ENCODE measurements at places on chromosomes 12 and 14.

- DNase-seq = no peak
Measured at GRCh38 chr14:65333943-65334687, 78.4 kb upstream of the FUT8 start.

- DNase-seq = no peak
Measured at GRCh38 chr14:103243764-103244737, 90.0 kb upstream of the EIF5 start.

DNA sequence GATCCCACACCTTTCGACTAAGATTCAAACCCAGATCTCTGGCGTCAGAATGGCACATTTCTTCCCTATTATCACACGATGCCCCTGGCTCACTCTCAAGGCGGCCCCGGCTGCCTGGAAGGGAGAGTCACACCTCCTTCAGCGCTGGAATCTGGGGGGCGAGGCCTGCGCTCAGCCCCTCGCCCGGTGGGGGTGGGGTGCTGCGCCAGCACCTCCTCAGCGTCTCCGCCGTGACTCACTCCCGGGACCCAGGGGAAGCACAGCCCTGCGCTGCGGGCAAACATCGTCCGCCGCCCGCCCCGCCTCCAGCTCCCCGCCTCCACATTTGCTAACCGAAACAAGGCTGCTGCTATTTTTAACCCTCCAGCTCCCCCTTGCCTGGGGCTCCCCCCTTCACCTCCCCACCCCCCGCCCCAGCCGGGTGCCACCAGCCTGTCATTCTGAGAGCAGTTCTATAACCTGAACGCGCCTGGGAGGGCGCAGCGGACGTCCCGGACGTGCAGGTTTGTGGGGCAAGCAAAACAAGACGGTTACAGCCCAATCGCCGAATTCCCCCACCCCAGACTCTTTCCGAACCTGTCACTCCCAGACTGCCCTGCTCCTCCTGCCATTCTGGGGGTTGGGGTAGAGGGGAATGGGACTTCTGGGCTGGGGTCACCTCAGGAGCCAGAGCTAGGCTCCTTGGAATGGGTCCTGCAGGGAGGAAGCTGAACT is 6.7 kb downstream of the HDAC7 start:
- DNase-seq = no peak

GRCh38 chr14:88130057-88130432 is 125.1 kb downstream of the GPR65 start:
- no peak for DNase-seq

DNA sequence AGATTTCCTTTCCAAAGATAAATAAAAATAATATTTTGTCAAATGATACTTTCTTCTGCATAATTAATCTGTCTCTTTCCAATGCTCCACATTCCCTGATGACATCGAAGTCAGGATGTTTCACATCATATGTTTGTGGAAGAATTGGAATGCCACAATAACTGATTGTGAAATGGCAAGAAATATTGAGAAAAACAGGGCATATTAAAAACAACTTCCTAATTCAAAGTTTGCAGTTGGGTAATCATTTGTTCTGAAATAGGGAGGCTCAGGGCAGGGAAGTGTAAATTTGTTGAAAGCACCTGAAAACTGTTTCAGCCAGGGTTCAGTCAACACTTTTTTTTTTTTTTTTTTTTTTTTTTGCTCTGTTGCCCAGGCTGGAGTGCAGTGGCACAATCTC is 50.7 kb downstream of the BCAT1 start:
- no peak for DNase-seq

DNA sequence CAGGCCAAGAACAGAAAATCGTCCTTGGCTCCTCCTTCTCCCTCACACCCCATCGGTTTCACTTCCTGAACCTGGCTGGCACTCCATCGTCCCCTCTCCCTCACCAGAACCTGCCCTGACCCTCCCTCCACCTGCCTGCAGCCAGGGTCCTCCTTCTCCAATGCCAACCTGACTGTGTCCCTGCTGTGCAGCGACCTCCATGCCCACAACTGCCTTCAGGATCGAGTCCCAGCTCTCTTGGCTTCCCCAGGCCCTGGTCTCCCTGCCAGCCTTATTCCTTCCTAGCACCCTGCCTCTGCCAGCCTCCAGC is 19.8 kb downstream of the HVCN1 start:
- DNase-seq = no peak

DNA sequence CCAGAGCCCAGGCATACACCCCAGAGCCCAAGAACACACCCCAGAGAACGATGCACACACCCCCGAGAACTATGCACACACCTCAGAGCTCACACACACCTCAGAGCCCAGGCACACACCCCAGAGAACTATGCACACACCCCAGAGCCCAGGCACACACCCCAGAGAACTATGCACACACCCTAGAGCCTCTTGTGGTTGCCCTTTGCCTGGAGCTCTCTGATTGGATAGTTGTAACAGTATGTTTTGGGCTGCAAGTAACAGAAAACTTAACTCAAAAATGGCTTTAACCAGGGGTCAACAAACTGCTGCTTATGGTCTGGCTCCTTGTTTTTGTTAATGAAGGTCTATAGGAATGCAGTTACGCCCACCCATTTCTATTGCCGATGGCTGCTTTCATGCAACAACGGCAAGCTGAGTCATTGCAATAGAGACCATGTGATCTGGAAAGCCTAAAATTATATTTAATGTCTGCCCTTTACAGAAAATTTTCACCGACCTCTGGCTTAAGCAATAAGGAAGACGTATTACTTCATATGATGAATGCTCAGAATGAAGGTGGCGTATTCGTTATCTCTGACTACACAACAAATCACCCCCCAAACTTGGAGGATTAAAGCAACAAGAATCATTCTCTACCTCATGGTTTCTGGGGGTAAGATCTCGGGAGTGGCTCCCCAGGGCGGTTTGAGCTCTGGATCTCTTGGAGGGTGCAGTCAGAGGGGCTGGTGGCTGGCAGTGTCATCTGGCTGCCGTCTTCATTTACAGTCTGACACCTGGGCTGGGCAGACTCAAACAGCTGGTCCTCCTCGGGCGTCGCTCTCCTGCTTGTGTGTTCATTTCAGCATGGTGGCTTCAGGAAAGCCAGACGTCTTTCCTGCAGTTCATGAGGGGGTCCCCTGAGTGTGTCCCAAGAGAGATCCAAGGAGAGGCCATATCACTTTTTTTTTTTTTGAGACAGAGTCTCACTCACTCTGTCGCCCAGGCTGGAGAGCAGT is 66.3 kb upstream of the NCOR2 start:
- DNase-seq = no peak

DNA sequence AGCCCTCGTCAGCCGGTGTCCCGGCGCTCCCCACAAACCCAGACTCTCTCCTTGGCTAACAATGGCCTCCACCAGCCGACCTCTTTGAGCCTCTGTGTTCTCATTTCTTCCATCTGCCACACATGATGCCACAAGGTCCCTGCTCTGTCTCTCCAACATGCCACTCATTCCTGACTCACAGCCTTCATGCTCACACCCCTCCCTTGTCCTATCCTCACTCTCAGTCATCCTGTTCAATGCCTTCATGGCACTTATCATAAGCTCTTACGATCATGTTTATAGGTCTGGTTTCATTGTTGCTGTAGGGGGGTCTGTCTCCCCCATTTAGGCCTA is 9.6 kb upstream of the SERPINA11 start:
- no peak for DNase-seq

DNA sequence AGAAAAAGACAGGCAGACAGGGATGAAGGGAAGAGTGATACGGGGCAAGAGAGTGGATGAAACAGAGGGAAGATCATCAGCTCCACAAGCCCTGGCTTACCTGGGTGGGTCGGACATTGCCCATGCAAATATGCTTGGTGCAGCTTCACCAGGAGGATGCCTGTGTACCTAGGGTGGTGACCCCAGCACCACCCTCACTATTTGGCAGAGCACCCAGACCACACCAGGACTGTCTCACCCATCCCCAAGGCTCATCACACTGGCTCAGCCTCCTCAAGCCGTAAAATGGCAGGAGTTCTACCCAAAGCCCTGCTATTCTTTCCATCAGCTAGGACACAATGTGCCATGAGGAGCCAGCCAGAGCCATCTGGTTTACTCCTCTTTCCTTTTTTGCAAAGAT is 3.0 kb downstream of the GALNT8 start:
- DNase-seq = no peak

DNA sequence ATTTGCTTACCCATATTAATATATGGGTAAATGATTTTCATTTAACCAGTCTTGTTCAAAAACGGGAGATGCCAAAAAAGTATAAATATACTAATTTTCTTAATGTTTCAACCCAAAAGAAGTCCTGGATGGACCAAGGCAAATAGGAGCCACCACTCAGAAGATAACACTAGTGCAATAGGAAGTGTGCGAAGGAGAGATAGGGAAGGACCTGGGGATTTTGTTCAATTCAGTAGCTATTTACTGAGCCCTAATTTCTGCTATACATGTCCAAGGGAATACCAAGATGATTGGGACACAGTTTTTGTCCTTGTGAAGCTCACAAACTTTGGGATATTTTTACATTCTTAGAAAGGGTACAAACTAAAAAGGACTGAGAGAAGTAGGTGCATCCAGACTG is 1.5 kb downstream of the CMAS start:
- DNase-seq = no peak

- DNase-seq = no peak
Measured at GRCh38 chr12:107417004-107417403, 268.6 kb upstream of the PWP1 start.

DNA sequence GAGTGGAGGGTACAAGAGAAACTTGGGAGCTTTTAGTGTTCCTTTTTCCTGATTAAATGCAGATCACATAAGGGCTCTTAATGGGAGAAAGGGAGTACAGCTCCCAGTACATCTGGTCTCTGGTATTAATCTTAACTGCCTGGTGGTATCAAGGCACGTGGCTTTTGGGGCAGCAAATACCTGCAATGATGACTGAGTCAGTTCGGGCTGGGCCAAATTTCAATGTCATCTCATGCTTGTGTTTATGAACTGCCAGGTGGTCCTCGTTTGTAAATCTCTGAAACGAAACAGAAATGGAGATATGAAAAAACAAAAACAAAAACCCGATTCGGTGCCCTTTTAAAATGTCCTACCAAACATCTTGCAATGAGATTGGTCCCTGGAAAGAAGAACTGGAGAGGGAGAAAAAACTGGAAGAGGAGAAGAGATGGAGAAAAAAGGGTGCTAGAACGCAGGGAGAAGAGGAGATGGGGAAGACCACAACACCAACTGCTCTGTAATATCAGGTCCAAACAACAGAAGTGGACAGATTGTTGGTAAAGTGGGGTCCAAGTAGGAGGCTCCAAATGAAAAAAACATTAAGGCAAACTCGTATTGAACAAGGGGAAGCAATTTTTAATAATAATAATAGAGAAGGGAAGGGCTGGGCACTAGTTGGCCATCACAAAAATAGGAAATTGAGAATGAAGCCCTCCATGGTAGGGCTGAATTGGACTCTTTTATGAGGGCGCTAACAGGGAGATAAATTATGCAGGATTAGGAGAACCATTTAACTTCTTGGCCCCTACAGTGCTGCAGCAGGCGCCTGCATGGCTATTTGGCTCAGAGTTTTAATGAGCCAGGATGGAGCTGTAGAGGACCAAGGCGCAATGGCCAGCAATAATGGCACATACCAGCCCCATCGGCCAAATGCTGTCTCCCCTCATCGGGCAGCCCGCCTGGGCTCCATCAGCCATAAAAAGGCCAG is 45.4 kb upstream of the NPFF start:
- DNase-seq = no peak

DNA sequence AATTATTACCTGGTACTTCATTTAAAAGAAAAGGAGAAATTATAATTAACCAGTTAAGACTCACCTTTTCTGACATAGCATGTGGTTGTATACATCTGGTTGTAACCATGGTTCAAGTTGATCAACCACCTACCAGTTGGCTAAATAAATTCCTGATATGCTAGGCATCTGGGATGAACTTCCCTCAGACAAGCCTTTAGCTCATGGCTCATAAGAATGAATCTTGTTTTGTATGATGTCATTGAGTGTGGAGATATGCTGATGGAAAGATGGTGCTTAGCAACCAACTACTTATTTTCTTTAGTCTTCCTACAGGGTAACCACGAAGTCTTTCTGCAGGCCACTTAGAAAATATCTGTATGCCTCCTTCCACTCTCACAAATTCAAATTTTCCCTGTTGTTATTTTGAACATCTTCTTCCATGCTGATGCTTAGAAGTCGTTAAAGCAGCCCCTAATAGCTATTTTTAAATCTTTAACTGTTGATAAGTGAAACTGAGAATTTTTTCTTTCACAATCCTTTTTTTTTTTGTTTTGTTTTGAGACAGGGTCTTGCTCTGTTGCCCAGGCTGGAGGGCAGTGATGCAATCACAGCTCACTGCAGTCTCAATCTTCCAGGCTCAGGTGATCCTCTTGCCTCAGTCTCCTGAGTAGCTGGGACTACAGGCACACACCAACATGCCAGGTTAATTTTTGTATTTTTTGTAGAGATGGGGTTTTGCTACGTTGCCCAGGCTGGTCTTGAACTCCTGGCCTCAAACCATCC is 51.9 kb upstream of the PTHLH start:
- DNase-seq = no peak

GRCh38 chr12:108131035-108131434 is 1.9 kb downstream of the WSCD2 start:
- no peak for DNase-seq

- DNase-seq = no peak
Measured at GRCh38 chr14:99538733-99539132, 57.5 kb downstream of the CCNK start.

- no peak for DNase-seq
Measured at GRCh38 chr12:28955931-28956330, 193.1 kb upstream of the FAR2 start.

GRCh38 chr12:65918021-65918420 is 93.7 kb downstream of the HMGA2 start:
- DNase-seq = no peak

GRCh38 chr14:31536201-31536960 is 24.8 kb upstream of the NUBPL start:
- DNase-seq = no peak

GRCh38 chr14:20803223-20803622 is 579 bp upstream of the RNASE1 start:
- DNase-seq = no peak

GRCh38 chr12:118842866-118843265 is 138.5 kb upstream of the SRRM4 start:
- no peak for DNase-seq

DNA sequence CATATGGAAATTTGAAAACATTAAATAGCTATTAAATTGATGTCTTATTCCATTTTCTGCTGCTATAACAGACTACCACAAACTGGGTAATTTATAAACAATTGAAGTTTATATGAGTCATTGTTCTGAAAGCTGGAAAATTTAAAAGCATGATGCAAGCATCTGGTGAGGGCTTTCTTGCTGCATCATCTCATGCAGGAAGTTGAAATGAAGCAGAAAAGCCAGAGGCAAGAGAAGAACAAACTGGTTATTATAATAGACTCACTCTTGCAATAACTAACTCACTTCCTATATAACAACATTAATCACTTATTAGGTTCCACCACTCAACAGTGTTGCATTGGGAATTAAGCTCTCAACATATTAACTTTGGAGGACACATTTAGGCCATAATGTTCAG is 1277.4 kb downstream of the LRFN5 start:
- DNase-seq = no peak

Data from iPS DF 6.9 (cell line).